ENCODE measurements at places on chromosomes 1 and 21. TPM values are rescaled to one million over a fixed set of nuclear protein-coding genes. Genes with fewer than 3 reads are reported as not detected.

GRCh38 chr1:197781968-197782721 lies 6.9 kb upstream of the DENND1B start:
- DNase-seq = no peak

DNA sequence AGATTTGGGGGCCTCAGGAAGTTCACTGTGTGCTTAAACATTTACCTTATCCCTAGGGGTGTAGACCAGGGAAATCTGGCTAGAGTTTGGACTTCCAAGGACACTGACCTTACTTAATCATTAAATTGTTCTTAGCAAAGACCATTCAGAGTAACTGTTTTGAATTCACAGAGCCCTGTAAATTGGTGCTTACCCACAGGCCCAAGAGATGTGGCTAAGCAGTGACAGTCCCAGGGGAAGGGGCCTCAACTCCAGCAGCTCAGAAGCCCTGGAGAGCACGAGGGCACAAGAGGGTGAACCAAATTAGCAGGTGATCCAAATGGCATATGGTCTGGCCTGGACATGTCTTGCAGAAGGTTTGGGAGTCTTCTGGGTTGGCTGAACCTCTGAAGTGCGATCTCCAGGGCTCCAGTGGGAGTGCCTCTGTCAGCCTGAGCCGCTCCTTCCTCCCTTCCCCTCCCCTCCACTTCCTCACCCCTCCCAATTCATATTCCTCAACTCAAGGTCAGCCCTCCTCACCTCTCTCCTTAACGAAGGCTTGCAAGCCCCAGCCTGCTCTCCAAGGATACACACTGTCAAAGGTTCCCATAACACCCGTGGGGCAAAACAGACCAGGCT lies 4.3 kb downstream of the PAQR7 start:
- no peak for DNase-seq

DNA sequence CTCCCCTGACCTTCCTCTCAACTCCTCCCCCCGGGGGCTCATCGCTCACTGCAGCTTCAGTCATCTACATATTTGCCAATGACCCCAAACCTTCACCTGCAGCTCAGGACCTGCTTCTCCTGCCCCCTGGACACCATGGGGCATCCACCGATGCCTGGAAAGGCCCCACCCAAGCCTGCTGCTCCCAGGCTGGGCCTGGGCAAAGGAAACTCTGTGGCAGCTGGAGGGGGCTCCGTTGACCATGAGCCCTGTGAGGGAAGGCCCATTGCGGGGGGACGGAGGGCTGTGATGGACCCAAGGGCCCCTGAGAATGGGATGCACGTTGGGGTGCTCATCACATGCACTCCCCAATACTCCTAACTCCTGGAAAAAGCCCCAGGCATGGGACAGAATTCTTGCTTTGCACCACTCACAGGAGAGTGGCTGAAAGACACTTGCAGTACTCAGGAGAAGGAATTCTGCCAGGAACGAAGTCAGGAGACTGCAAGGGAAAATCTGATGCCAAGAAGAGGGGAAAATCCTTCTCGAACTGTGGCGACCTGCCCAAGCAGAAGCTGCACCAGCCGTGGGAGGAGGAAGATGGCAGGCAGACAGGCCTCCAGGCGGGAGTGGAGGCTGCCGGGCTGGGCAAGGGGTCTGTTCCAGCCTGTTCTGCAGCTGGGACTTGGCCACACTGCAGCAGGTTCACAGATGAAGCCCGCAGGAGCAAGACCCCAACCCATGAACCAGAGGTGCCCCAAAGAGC lies 18.4 kb downstream of the MATN1 start:
- no peak for DNase-seq

- DNase-seq = peak; percentile 51
These were observed 88.9 kb downstream of the DYRK1A start for GRCh38 chr21:37455504-37455911.

DNA sequence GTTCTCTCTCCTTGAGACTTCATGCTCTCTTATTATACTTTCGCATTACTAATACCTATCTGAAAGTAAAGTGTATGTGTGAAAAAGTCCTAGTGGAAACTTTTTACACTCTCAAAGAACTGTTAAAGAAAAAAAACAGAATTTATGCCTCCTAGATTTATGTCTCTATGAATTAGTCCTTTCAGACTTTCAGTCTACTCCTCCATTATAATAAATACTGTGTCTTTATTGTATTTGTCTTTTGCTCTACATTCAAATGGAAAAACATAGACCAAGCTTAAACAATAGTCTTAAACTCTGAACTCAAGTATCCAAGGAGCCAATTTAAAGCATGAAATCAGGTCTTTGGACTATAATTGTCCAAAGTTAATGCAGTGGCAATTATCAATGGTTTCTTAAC lies 1449.0 kb downstream of the PLA2G4A start:
- no peak for DNase-seq

DNA sequence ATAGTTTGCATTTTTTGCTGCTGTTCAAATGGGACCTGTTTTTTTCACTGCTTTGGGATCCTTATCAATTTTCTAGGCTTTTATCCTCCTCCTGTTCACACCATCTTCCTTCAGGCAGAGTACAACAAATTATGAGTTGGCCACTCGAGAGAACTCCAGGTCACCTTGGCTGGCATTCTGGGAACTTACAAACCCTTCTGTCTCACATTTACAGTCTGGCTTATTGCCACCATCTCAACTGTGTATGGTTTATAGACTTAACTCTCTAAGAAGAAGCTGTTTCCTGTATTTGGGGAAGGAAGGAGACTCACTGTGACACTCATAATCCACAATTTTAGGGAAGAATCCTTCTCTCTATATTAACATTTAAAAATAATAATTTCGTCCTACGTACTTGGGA lies 5.4 kb upstream of the ZNF691 start:
- no peak for DNase-seq

DNA sequence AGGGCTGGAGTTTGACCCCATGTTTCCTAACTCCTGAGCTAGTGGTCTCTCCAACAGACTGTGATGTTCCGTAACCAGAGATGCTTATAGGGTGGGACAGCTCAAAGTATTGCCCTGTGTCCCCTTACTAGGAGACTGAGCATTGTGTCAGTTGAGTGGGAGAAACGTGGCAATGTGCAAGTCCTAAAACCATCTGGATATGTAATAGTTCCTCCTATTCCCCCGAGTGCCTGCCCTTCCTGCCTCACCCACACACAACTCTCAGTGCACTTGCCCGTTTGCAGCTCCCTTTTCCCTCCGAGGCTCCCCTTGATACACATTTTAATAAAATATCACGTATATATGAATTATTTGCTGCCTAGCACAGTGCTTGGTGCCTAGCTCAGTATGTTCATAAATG lies 3.4 kb downstream of the PIGV start:
- no peak for DNase-seq

- no peak for DNase-seq
These were observed 15.9 kb upstream of the DISP1 start for GRCh38 chr1:222798975-222799374.

DNA sequence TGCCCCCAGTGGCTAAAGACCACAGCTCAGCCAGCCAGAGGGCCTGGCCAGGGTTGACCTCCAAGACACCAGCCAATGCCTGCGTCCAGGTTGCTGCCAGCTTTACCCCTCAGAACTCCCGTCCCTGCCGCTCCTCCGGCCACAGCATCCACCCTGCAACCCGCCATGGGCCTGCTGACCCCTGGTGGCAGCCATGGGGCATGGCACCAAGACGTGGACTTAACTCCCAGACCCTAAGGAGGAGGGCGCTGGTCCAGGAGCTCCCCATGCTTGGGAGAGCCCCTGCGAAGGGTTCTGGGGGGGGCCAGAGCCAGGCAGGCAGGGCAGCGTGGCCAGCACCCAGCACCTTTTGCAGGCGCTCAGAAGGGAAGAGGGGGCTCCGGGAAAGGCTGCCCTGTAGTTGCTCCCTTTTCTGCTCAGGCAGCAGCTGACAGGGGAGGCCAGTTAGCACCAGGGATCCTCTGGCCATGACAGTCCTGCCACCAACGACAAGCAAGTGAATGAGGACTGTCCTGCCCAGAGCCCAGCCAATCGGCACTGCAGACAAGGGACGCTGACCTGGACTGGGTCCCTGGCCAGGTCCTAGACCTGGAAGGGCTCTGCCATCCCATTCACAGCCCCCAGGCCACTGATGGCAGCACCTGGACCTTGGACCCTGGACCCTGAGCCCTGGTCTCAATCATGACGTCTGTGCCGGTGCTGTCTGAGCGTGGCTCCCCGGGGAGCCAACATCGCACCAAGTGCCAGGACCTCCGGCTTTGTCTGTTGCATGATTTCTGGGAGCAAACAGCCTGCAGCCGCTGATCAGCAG lies 246.2 kb downstream of the NPHP4 start:
- peak; percentile 77 for DNase-seq

DNA sequence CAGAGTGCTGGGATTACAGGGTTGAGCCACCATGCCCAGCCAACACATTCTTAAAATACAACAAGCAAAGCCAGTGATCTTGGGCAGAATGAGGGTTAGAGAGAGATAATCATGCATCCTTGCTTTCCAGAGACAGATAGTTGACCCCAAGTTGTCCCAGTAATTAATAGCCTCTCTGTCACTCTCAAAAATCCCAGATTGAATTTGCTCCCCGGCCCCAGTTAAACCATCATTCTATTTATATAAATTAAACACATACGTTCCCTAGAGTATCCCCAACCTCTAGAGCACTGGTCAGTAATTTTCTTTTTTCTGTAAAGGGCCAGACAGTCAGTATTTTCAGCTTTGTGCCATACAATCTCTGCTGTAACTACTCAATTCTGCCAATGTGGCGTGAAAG lies 16.4 kb upstream of the TARDBP start:
- DNase-seq = no peak

DNA sequence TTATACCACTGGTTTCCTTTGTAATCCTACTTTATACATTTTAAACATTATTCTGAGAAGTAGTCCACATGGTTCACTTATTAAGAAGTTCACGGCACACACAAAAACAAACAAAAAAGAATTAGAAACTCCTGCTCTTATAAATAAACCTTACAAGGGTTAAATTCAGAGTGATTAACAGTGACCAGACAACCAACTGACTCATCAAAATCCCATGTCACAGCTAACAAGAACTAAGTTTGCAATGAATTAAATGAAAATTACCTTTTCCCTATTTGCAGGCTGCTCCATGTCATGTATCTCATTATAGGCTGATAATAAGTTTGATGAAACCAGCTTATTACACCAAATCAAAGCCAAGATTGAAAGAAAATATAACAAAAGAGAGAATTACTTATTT lies 77.5 kb downstream of the PUM1 start:
- DNase-seq = no peak

DNA sequence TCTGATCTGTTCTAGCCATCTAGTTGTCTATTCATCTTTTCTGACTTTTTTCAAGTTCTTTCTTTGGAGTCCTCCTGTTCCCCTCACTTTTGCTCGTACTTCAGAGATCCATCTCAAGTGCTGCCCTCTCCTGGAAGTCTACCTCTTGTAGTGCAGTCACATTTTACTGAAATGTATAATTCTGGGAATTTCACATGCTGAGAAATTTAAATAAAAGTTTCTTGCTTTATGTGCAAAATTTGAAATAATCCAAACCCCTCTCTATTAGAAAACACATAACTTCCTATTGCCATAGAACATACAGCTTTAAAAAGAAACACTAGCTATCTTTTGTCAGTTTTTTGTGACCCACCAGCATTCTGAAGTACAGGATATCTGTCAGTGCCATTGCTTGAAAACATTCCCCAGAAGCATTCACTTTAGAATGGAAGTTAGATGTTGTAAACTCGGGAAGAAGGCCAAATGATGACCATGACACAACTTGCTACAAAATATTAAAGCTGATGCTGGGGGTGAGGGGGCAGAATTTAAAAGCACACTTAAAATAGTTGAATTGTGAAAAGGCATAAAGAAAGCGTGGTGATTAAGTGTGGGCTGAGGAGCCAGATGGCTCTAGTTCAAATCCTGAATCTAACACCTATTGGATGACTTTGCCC lies 22.0 kb downstream of the RLF start:
- peak; percentile 31 for DNase-seq

GRCh38 chr1:116775116-116775752 lies 21.0 kb downstream of the CD2 start:
- no peak for DNase-seq

GRCh38 chr1:174217248-174217647 lies 57.9 kb downstream of the RABGAP1L start:
- no peak for DNase-seq

DNA sequence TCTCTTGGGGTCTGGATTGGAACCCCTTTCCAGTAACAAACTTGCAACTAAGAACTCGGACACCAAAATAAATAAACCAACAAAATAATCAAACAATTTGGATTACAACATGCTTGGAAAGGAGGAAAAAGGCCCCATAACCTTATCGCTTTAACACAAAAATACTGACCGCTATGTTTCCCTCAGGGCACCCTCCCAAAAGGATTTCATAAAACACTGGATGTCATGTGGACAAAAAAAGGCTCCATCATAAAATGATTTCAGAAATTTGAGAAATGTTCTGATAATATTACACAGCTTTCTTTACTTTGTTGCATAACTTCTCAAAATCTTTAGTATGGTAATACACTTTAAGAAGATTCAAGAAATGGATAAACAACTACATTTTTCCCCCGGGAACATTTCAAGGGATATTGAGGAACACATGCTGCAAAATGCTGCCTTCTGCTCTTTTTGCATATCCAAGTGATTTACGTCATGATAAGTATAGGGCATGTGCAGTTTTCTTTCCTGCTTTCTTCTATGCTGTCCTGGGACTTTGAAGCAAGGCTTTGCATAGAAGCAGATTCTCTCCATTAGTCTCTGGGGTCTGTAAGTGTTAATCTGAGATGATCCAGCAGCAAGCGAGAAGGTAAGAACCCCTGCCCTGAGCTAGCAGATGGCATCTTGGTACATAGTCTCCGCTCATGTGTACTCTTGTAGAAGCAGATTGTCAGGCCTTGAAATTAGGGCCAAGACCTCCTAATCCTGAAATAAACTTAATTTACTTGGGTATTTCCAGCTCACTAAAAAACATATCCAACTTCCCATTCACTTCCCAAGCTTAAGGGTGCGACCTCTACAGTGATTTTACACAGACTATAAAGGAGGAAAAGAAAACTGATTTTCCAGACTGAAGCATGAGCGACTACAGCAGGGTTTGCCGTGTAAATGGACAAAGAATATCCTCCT lies 85.5 kb upstream of the KIAA0040 start:
- no peak for DNase-seq

DNA sequence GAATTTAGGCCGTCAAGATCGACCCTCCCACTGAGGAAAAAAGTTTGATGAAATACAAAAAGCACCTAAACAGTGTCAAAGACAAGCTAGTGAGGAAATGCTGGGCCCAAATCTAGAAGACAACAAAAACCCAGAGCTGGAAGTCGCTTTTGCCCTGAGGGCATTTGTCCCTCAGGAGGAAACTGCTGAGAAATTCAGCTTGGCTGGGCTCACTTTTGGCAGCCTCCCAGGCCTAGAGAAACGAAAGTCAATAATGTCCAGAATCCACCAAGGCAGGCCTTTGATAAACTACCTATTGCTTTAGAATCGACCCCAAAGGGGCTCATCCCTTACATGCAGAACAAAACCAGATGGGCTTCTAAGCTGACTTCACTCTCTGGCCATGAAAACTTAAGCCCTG lies 38.9 kb downstream of the SYT2 start:
- no peak for DNase-seq

GRCh38 chr1:170776252-170776651 lies 112.3 kb downstream of the PRRX1 start:
- DNase-seq = no peak

The FAM167B gene
- 0.82 TPM for total RNA-seq

The HSD11B1 gene
- total RNA-seq = 4.5 TPM

The IL19 gene
- not detected for total RNA-seq

The CLCNKB gene
- total RNA-seq = not detected

The OR2L13 gene
- not detected for total RNA-seq

The PLEKHN1 gene
- total RNA-seq = 1.4 TPM

The DIO1 gene
- not detected for total RNA-seq

The RNF19B gene
- 23.9 TPM for total RNA-seq

The FAM163A gene
- total RNA-seq = not detected

The CNN3 gene
- 2.5 TPM for total RNA-seq

The SPSB1 gene
- total RNA-seq = 6.8 TPM

The OR2T33 gene
- not detected for total RNA-seq

The PDC gene
- not detected for total RNA-seq

All from activated CD4-positive, alpha-beta T cell treated with anti-CD3 and anti-CD28 coated beads for 36 hours (primary cell).